Stimulated activated CD4-positive, alpha-beta T cell treated with anti-CD3 and anti-CD28 coated beads, Interleukin-15, amount 100 ng/mL, for 1 hour (primary cell): ENCODE measurements at places on chromosomes 16 and 17.

- DNase-seq, result peak; percentile 41
These were observed 735 bp downstream of the ZNF652 start for GRCh38 chr17:49361129-49361901.

DNA sequence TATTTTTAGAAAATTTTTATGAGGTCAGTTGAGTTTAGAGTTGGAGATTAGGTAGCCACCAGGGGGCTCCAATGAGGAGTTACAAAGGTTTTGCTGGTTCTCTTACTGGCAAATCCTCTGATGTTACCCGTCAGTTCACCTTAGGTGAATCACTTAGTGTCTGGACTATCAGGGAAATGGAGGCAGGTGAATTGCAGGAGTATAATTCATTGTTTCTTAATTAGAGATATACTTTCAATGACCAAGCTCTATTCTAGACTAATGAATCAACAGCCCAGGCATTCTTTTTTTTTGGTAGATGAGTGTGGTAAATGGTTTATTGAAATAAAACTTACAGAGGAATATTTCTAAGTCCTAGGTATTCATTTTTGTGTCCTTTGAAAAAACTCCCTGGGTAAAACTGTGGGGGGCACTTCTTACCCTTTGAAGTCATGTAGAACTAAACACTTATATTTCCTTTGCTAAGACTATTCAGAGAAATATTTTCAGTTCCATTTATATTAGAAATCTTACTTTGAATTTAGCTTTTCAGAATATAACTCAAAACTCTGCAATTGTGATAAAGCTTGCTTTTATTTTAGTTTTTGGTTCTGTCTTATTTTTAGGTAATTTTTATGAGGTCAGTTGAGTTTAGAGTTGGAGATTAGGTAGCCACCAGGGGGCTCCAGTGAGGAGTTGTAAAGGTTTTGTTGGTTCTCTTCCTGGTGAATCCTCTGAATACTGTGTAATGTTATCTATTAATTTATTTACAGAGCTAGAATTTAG, 17.7 kb downstream of the PSMD11 start:
- DNase-seq, result peak; percentile 21

GRCh38 chr17:81301195-81302144, 6.4 kb upstream of the SLC38A10 start:
- DNase-seq, result no peak

DNA sequence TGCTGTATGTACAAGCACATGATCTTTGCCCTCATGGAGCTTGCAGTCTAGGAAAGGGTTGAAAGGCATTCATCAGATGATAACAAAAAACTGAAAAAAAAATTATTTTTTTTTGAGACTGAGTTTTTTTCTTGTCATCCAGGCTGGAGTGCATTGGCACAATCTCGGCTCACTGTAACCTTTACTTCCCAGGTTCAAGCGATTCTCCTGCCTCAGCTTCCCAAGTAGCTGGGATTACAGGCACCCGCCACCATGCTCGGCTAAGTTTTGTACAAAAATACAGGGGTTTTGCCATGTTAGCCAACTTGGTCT, 38.7 kb upstream of the BCAS3 start:
- no peak for DNase-seq

DNA sequence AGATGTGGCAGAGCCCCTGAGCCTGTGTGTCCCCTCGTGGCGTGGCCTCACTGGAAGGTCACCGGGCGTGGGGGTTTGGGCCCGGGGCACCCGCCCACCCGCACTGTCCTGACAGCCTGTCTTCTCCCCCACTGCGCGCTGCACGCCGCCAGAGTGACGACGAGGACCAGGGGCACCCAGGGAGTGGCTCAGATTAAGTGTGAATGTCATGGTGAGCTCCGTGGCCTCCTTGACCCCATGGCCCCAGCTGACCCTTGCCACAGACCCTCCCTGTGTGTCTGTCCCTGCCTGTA, 15.1 kb downstream of the PRSS27 start:
- DNase-seq, result no peak

DNA sequence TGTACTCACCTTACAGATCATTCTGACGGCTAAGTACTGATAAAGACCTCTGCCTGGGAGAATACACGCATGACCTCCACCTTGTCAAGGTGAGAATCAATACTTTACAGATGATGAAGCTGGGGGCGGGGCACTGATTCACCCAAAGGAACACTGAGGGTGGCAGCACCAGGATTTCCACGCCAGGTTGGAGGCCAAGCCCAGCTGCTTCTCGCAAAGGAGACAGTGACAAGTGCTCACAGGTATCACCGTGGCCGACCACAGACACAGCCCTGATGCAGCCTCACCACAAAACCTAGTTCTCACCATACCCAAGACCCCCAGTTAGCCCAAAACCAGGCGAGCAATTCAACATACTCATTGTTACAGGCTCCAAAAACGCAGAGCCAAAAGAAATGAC, 434.2 kb downstream of the SOX9 start:
- DNase-seq, result no peak

DNA sequence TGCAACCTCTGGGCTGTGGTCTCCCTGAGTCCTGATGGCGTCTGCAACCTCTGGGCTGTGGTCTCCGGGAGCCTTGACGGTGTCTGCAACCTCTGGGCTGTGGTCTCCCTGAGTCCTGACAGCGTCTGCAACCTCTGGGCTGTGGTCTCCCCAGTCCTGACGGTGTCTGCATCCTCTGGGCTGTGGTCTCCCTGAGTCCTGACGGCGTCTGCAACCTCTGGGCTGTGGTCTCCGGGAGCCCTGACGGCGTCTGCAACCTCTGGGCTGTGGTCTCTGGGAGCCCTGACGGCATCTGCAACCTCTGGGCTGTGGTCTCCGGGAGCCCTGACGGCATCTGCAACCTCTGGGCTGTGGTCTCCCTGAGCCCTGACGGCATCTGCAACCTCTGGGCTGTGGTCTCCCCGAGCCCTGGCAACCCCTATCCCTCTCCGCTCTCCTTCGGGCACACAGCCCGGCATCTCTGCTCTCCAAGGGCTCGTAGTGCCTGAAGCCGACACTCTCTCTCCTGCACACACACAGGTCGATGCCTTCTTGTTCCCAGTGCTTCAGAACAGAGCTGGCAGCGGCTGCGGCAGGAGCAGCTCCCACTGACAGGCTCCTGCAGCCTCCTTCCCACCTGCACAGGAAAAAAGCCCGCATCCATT, 45.6 kb downstream of the METRNL start:
- no peak for DNase-seq

DNA sequence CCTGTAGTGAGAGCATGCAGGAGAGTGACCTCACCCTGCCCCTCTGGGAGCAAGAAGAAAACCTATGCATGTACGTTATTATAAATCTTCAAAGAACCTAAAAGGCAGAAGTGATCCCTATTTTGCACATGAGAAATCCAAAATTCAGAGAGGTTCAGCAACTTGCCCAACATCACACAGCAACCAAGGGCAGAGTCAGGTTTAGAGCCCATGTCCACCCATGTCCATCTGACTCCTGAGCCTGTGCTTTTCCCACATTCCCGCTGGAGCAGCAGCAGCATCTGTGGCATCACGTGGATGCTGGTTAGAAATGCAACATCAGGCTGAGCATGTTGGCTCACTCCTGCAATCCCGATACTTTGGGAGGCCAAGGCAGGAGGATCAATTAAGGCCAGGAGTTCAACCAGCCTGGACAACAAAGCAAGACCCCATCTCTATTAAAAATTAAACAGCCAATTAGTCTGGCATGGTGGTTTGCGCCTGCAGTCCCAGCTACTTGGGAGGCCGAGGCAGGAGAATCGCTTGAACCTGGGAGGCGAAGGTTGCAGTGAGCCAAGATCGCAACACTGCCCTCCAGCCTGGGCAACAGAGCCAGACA, 26.3 kb downstream of the METTL22 start:
- no peak for DNase-seq

- DNase-seq, result no peak
These were observed 10.7 kb upstream of the CBX4 start for GRCh38 chr17:79849953-79850352.

GRCh38 chr17:56796536-56796935, 37.2 kb downstream of the C17orf67 start:
- no peak for DNase-seq

- no peak for DNase-seq
These were observed 6.7 kb downstream of the SMIM5 start for GRCh38 chr17:75639771-75640555.

- no peak for DNase-seq
These were observed 6.9 kb downstream of the ZNF205 start for GRCh38 chr16:3119286-3119685.

GRCh38 chr17:65531256-65532100, 30.0 kb downstream of the AXIN2 start:
- no peak for DNase-seq

- DNase-seq, result no peak
These were observed 1.7 kb downstream of the RPRML start for GRCh38 chr17:46977348-46977747.

- DNase-seq, result no peak
These were observed 3.3 kb upstream of the RNF112 start for GRCh38 chr17:19407601-19408345.

- DNase-seq, result no peak
These were observed 356.3 kb upstream of the TNRC6C start for GRCh38 chr17:77602062-77602746.

GRCh38 chr17:32941419-32942032, 13.6 kb downstream of the TMEM98 start:
- no peak for DNase-seq

GRCh38 chr16:27852681-27853080, 210.8 kb downstream of the GSG1L start:
- DNase-seq, result no peak

GRCh38 chr17:43846221-43846712, 709 bp upstream of the CD300LG start:
- peak; percentile 70 for DNase-seq

DNA sequence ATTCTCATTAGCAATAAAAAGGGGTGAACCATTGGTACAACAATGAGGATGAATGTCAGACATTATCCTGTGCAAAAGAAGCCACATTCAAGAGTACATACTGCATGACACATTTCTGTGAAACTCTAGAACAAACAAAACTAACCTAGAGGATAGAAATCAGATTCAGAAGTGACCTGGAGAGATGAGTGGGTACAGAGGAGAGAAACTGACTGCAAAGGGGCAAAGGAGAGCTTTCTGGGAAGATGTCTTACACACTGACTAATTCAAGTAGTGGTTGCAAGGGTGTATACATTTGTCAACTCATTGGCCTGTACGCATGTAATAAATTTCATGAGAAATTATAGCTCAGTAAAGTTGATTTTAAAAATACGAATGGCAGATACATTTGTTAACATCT, 115.6 kb downstream of the GAS7 start:
- DNase-seq, result no peak

DNA sequence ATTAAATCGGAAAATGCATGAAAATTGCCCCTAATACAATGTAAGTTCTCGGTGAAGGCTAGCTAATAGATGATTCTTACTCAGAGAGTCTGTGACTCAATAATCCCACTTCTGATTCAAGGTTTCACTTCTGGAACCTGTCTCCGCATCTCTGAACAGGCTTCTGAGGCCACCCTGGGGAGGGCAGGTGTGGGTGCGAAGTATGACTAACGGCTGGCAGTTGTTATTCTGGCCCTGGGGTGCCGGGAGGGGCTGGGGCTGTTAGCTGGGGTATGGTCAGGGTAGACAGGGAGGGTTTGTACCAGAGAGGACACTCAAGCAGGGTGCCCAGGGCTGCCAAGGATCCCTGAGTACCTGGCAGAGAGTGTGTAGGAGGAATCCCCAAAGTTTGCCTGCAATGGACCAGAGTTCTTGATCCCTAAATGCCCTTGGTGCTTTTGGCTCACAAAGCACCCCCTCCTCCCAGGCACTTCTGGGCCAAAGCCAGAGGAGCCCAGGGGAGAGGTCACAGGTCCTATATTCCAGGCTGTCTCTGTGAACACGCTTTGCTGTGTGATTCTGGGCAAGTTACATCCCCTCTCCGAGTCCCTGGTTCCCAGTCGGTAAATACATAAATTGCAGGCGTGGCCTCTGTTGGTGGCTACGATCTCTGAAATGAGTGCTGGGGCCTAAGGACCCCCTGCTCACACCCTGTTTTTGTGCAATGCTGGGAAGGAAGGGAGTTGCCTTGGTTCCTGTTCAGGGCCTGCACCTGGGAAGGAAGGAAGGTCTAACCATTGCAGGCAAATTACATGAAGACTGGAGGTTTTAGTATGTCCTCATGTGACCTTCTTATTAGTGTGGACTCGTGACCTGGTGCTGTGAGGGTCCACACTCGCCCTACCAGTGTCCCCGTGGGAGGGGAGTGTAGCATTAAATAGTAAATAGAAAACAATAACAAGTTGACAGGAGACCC, 49.9 kb upstream of the CPNE2 start:
- DNase-seq, result peak; percentile 56

GRCh38 chr16:89623511-89624261, 10.2 kb downstream of the DPEP1 start:
- no peak for DNase-seq

- no peak for DNase-seq
These were observed 231.0 kb downstream of the CBLN1 start for GRCh38 chr16:49050607-49051006.

GRCh38 chr17:77125432-77125901, 15.3 kb upstream of the SEC14L1 start:
- no peak for DNase-seq

DNA sequence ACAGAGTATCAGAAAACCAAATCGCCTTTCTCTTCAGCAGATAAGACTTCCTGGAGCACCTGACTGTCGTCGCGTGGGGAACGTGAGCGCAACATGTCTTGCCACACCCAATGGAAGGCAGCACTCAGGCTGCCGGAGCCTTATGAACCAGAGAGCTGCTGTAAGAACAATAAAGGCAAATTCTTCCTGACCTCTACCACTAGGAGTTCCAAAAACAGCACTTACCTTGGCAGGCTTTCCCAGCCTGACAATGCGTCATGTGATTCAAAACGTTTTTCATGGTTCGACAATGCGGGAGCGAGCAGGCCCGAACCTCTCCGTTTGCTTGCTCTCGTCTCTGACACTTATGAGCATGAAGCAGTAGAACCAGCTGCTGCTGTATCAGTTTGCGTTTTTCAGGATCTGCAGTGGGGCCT, 75.8 kb upstream of the TRAP1 start:
- DNase-seq, result no peak

DNA sequence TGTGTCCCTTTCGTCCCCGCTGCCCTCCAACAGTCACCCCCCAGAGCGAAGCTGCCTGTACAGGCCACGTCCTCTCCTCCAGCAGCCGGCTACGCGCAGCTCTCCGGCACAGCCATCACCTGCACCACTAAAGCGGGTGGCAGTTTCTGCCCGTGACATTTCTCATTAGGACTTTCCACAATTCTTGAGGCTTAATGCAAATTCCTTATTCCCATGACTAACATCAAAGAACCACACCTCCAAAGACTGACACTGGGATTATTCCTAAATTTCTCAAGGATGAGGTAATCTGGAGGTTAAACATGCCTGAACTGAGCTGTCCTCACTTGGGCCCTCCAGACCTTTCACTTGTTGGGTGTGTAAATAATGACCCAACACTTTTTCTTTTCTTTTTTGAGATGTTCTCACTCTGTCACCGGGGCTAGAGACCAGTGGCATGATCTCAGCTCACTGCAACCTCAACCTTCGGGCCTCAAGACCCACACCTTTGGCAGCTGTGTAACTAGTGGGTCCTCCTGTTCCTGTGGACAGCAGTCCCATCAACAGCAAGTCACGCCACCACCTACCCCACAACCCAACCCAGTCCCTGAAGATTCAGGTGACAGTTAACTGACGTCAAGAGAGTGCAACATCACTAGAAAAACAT, 11.7 kb downstream of the ANKRD11 start:
- DNase-seq, result no peak
